ENCODE measurements at places on chromosomes 1 and 21. TPM values are rescaled to one million over a fixed set of nuclear protein-coding genes. Genes with fewer than 3 reads are reported as not detected.

The CD160 gene
- 0.28 TPM for total RNA-seq

The CD53 gene
- not detected for total RNA-seq

The KCNJ15 gene
- total RNA-seq, result 0.38 TPM

The S100A10 gene
- 50.8 TPM for total RNA-seq

The PCAT6 gene
- total RNA-seq, result not detected

The UBXN11 gene
- total RNA-seq, result 3.1 TPM

The FCGR3B gene
- total RNA-seq, result not detected
